ENCODE measurements at places on chromosomes 16 and 17.

DNA sequence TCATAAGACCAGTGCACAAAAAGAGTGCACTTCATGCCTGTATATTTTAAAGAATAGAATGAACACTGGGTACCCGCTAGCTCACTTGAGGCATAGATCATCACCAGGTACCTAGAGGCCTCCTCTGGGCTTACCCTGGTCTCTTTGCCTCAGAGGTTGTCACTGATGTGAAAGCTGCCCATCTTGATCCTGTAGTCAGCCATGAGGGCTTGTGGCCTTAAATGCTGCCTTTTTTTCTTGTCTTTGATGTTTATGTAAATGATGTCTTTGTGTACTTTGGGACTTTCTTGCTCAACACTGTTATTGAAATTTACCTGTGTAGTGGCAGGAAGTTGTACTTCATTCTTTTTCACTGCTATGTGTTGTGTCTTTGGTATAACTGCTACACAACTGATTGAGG is 26.8 kb upstream of the SLC5A10 start:
- DNase-seq: no peak

GRCh38 chr17:28467456-28468025 is 5.9 kb upstream of the SLC13A2 start:
- no peak for DNase-seq

GRCh38 chr17:29608986-29609385 is 13.7 kb downstream of the CORO6 start:
- DNase-seq: no peak

DNA sequence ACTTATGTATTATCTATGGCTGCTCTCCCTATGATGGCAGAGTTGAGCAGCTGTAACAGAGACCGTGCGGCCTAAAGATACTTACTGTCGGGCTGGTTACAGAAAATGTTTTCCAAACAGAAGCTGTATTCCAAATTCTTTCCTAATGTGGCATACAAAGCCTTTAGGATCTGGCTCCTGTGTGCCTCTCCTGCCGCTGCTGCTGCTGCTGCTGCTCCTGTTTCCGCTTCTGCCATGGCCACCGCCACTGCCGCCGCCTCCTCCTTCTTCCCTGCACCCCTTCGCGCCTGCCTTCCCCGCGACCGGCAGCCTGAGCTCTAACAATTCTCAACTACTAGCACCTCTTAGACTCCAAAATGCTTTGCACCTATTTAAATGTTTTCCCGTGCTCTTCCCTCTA is 263.9 kb upstream of the TBX2 start:
- DNase-seq: no peak

DNA sequence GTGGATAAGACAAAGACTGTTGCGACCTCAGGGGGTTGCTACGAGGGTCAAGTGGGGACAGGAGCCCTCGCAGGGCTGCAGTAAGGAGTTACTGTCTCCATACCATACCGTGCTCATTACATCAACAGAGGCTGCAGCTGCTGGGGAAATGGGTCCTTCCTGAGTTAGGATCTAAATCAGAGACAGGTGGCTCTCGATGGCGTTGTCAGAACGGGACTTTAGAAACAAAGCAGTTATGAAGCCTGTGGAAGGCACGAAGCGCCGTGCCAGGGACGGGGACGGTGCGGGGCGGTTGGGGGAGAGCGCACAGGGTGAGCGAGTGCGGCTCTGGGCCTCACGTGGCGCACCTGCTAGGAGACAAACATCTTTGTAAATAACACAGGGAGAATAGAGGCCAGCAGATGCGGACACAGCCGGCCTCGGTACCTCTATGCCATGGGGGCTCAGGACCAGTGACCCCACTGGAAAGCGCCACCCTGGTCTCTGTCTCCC is 34.4 kb downstream of the ZCCHC14 start:
- no peak for DNase-seq

- DNase-seq: no peak
These were observed 34.1 kb upstream of the MMP2 start for GRCh38 chr16:55444754-55445485.

DNA sequence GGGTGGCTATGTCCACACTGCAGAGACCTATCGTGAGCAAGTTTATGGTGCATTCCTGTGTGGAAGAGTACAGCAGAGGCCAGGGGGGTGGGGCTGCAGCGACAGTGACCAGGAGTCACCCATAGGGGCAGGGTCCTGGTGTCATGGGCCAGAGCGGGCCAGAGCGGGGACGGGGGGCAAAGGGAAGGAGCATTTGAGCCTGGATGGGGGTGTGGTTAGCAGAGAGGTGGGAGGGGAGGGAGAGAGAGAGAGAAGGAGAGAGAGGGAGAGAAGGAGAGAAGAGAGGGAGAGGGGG is 17.8 kb downstream of the JPH3 start:
- no peak for DNase-seq

DNA sequence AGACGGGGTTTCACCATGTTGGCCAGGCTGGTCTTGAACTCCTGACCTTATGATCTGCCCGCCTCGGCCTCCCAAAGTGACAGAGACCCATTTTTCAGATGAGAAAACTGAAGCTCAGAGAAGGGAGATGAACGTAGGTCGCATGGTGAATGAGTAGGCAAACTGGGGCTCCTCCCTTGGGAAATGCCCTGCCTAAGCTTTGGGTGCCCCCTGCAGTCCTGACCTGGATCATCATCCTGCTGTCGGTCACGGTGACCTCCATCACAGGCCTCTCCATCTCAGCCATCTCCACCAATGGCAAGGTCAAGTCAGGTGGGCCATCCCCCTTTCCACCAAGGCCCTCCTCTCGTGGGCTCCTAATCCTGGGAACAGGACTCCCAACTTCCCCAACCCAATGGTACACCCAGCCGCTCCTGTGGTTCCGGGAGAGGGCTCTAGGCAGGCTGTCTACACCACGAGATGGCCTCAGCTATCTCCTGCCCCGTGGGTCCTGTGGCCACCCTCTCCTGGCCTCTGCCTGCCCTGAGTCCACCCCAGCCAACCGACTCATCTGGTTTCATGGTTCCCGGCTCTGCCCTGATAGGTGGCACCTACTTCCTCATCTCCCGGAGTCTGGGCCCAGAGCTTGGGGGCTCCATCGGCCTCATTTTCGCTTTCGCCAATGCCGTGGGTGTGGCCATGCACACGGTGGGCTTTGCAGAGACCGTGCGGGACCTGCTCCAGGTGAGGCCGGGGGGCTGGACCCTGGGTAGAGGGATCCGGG is 4.7 kb downstream of the SLC12A3 start:
- DNase-seq: no peak

Data from activated gamma-delta T cell treated with Interleukin-2 at 50 U/mL for 16 hours (primary cell).